ENCODE measurements at places on chromosomes 3 and 15.

- peak; percentile 70 for ATAC-seq
Measured at GRCh38 chr3:151318991-151319390, 2.4 kb upstream of the GPR87 start.

DNA sequence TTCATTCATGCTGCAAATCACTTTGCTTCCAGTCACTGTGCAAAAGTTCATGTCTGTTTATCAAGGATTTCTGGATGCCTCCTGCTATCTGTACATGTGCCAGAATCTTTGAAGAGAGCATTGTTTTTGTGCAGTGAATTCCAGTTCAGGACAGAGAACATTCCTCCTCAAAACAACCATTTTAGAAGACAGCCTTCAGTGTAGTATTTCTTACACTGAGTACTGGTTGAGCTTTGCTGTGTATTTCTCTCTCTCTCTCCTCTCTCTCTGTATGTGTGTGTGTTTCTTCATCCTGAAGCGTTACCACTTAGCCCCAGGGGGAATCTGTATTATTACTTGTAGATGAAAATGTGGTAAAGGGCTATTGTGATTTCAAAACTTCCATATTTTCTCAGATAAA is 123.8 kb upstream of the CHL1 start:
- ATAC-seq, result no peak

- ATAC-seq, result peak; percentile 4
Measured at GRCh38 chr15:59688423-59688781, 718 bp downstream of the BNIP2 start.

GRCh38 chr15:65409036-65409631 is 13.6 kb downstream of the IGDCC4 start:
- no peak for ATAC-seq

- peak; percentile 17 for ATAC-seq
Measured at GRCh38 chr15:71548401-71548807, 261.9 kb upstream of the NR2E3 start.

DNA sequence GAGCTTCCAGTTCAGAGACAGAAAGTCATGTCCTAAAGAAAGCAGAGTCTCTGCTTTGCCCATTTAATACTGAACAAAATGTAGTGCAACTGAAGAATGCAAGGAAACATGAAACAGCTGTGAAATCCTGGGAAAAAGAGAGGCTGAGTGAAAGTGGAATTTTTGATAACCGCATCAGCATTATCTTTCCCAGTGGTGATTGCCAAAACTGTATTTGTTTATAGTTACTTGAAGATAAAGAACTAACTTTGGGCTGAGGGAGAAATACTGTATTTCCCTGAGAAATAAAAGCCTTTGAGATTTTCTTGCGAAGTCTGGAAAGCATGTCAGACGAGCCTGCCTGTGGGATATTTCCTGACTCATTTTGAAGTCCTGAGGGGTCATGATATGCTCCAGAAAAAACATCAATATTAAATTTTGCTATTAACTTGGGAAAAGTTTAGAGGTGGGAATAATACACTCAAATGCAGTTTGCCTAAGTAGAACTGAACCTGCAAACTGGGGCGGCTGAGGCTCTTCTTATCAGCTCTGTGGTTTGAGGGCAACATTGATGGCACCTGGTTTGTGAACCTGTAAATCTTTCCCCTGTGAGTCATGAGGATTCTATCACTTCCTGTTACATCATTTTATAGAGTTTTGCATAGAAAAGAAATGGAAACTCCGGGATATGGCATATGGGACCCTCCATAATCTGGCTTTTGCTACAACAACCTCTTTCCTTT is 855.3 kb downstream of the MCTP2 start:
- ATAC-seq, result no peak

GRCh38 chr3:72116226-72116625 is 331.3 kb upstream of the PROK2 start:
- ATAC-seq, result no peak

DNA sequence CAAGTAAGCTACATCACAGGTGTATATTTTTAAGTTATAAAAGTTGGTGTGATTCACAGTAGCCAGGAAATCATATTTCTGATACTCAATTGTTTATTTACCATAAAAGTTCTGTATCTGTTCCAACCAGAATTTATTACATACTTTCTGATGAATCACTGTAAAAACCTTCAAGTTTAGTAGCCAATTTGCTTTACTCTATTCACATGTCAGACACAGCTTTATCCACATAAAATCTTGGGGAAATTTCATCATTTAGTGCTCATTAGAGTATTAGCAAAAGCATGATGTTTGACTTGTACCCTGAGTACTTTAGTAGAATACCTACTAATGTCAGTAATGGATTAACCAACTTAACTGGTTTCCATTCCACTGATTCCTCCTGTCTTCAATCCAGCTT is 249.8 kb downstream of the POLQ start:
- ATAC-seq, result no peak

- no peak for ATAC-seq
Measured at GRCh38 chr15:93152951-93153350, 63.9 kb upstream of the RGMA start.

GRCh38 chr3:38605981-38606380 is 43.5 kb downstream of the SCN5A start:
- no peak for ATAC-seq

GRCh38 chr15:90744759-90745402 is 27.7 kb downstream of the BLM start:
- ATAC-seq, result no peak

DNA sequence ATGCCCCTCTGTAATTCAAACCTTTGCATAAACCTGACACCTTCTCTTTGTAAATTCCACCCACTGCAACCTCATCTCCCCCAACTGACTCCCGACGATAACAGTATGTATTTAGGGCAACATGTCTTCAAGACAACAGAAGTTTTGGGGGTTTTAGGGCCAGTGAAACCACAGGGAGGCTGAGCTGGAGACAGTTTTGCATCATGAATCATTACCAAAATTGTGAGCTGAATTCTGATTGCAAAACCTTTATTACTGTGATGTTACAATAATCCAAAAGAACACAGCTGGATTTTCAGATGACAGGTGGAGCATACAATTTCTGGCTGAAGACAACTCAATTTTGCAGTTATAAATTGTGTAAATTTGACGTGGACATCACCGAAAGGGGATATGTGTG is 281.3 kb upstream of the TTC14 start:
- no peak for ATAC-seq

GRCh38 chr3:135655328-135655727 is 310.2 kb upstream of the PPP2R3A start:
- ATAC-seq, result no peak

Measured in esophagus mucosa (tissue), 1 donor.